ENCODE measurements at places on chromosomes 2 and 18.

GRCh38 chr2:237601453-237602116 lies 11.1 kb upstream of the RAB17 start:
- DNase-seq = no peak

- DNase-seq = no peak
These were observed 213.9 kb upstream of the CYP26B1 start for GRCh38 chr2:72361521-72361920.

DNA sequence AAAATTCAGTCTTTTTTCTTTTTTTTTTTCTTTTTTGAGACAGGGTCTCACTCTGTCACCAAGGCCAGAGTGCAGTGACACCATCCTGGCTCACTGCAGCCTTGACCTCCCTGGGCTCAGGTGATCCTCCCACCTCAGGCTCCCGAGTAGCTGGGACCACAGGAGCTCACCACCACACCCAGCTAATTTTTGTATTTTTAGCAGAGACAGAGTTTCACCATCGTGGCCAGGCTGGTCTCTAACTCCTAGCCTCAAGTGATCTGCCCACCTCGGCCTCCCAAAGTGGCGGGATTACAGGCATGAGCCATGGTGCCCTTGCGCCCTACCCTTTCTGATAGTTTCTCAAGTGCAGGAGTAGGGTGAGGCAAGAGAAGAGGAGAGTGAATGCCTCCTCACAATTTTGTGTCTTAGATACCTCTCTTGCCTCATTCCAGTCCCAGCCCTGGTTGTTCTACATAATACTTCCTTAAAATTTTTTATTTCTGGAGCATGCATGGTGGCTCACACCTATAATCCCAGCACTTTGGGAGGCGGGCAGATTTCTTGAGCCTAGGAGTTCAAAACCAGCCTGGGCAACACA lies 68.2 kb upstream of the CAB39 start:
- no peak for DNase-seq

GRCh38 chr2:196136151-196136550 lies 35.2 kb downstream of the STK17B start:
- no peak for DNase-seq

- no peak for DNase-seq
These were observed 124.9 kb downstream of the ARHGAP15 start for GRCh38 chr2:143254110-143254509.

DNA sequence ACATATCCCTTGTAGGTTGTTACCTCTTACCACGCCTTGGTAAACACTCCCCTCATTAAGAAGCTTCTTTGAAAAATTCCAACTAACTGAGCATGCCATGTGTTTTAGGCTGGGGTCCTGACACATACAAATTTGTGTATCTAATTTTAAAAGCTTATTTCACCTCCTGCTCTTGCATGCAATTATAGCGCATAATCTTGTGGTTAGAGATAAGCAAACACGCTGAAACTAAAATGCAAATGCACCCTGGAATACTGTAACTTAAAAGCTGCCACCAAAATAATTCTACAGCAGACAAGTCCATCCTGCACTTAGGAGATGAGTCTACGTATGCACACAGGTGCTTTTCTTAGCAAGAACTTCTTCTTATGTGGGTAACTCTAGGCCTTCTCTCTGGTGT lies 990.2 kb downstream of the TSN start:
- DNase-seq = no peak

DNA sequence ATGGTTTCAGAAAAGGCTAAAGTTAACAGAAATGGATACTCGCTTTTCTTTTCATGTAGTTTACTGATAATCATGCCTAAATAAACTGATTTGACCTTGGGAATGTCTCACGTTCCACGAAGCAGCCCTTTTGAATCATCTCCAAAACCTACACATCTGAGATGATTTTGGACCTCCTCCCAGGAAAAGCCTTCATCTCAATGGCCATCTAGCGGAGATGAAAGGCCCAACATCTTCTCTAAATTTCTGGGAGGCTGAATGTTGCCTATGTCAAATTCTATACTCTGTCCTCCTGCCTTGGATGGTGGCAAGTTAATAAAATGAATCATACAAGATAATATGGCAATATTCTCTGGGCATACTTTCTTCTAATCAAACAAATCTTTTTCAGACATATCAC lies 448.5 kb downstream of the ZEB2 start:
- DNase-seq = peak; percentile 86

- no peak for DNase-seq
These were observed 176.2 kb downstream of the RDH14 start for GRCh38 chr2:18384242-18384641.

- DNase-seq = no peak
These were observed 47.1 kb upstream of the CCBE1 start for GRCh38 chr18:59744271-59744721.

DNA sequence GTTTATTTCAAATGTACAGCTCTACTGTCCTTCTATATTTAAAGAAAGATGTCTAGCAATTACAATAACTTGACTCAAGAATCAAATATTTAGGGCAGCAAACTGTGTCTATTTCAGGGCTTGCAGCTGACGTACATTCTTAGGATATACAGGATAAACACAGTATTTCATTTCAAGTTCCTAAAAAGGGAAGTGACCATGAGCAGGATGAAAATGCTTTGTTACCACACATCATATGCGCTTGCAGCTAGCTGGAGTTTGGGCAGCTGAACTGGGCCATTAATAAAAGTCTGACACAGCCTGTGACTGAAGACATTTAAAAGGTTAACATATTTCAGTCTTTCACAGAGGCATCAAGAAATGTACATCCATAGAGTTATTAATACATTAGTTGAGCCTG lies 264.6 kb upstream of the TRIB2 start:
- no peak for DNase-seq

DNA sequence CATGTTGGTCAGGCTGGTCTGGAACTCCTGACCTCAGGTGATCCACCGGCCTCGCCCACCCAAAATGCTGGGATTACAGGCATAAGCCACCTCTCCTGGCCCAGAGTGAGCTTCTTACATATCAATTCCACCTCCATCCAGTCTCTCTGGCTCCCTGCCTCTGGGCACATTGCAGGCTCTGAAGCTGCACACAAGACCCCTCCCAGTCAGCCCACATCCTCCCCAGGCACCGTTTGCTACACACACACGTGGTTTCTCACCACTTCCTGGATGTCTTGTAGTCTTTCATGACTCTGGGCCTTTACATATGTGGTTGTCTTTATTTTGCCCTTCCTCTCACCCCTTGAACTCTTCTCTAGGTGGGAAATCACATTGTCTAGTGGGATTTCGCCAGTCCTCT lies 64.0 kb upstream of the CABLES1 start:
- no peak for DNase-seq

- no peak for DNase-seq
These were observed 252.0 kb downstream of the DYSF start for GRCh38 chr2:71705171-71705960.

DNA sequence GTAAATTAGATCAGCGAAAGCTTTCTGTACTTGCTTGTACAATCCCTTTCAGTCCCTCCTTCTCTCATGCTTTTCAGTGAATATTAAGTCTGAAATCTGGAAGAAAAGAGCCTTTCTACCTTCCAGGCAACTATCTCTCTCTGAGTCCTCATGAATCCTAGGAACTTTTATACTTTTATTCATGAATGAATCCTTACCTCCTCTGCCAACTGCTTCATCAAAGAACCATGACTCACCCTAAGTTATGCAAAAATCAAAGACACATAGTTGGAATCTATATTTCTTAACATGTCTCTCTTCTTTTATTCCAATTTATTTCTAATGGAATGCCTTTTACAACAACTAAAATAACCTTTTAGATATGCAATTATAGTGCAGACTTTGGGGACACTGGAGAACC lies 394.2 kb downstream of the CLIP4 start:
- DNase-seq = no peak

- no peak for DNase-seq
These were observed 17.4 kb downstream of the COPS7B start for GRCh38 chr2:231803501-231804138.

- DNase-seq = no peak
These were observed 125.1 kb upstream of the EPAS1 start for GRCh38 chr2:46171996-46172546.

GRCh38 chr18:48673853-48674721 lies 135.3 kb downstream of the CTIF start:
- DNase-seq = no peak
